ENCODE measurements at places on chromosomes 5 and 9. TPM values are rescaled to one million over a fixed set of nuclear protein-coding genes. Genes with fewer than 3 reads are reported as not detected.

PDGFRB gene
- 18.1 TPM for total RNA-seq

DNA sequence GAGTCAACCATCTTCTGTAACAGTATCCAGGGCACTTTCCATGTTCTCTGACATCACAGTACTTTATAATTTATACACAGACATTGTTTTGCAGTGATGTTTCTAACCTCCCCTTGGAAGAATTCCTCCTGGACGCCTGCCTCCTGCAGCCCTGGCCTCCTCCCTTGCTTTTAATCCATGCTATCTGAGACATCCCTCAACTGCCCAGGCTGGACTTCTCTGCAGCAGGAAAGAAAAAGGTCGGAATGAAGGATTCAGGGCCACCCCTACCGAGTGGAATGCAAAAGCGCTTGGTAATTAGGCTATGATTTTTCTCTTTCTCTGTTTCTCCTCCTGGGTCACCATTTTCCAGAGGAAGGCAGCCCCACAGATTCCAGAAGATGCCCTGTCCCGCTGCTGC is 47.0 kb upstream of the SHC3 start:
- H3K4me1 ChIP-seq = no peaks in the 10 kb centered on the region
- no peaks in the 10 kb centered on the region for H3K36me3 ChIP-seq
- no peak overlapping the region for H3K4me3 ChIP-seq
- no peaks in the 10 kb centered on the region for H3K27me3 ChIP-seq

GNA14 gene
- total RNA-seq = 7.9 TPM

DNA sequence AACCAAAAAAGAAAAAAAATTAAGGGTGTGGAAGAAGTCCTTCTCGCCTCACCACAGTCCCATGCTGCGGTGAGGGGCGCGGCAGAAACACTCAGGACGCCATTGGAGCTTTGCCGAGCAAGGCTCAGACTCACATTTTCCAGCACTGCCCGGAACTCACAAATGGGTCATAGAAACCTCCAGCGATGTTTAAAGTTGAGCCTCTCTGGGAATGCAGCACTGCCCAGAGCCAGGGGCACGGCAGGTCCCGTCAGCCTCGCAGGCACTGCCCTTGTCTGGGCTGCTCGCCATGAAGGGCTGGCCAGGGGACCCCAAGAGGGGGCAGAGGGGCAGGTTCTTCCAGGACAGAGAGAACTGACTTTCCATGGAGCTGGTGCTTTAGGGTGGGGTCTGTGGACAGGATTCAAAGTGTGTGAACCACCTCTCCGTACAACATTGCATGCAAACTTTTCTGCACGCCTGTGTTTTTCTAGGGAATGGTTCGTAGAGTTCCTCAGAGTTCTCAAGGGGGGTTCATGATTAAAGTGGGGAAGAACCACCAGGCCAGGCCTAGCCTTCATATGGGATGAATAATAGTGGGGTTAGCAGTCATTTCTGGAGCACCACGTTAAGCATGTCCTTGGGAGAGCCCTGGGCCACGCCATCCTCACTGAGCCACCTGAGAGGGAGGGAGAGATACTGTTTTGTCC is 38.4 kb downstream of the PRRX2 start:
- H3K4me3 ChIP-seq = no peak overlapping the region
- H3K27ac ChIP-seq = no peak overlapping the region

- H3K27ac ChIP-seq = no peak overlapping the region
- DNase-seq = no peak
These were observed 45.4 kb upstream of the LIFR start for GRCh38 chr5:38601863-38602298.

GRCh38 chr5:123093111-123093600 is 4.1 kb downstream of the PRDM6 start:
- no peaks in the 10 kb centered on the region for H3K36me3 ChIP-seq
- no peak overlapping the region for H3K4me3 ChIP-seq
- peaks cover 88% of the 10 kb centered on the region for H3K27me3 ChIP-seq
- no peak for DNase-seq

Measured in colonic mucosa (tissue), 4 donors.